ENCODE measurements at places on chromosomes 6 and 20.

DNA sequence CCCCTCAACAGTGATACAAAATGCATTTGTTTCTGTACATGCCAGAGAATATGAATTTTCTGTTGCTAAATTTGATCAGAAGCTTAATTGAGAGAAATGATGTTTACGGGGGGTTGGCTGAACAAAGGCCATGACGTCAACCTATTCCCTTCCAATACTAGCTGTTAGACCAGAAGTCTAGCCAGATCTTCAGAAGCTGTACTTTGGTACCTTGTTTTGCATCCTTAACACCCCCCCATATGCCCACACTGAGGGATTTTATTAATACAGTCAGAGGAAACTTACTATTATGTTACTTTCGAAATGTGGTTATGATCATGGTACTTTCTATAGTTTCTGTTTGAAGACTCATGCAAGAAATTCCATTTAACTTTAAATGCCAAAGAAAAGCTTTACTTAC lies 3.1 kb downstream of the NCOA7 start:
- no peaks in the 10 kb centered on the region for H3K27me3 ChIP-seq
- H3K4me1 ChIP-seq = peaks cover 34% of the 10 kb centered on the region
- no peaks in the 10 kb centered on the region for H3K36me3 ChIP-seq
- DNase-seq = no peak
- H3K4me3 ChIP-seq = no peak overlapping the region
- no peak overlapping the region for H3K27ac ChIP-seq

DNA sequence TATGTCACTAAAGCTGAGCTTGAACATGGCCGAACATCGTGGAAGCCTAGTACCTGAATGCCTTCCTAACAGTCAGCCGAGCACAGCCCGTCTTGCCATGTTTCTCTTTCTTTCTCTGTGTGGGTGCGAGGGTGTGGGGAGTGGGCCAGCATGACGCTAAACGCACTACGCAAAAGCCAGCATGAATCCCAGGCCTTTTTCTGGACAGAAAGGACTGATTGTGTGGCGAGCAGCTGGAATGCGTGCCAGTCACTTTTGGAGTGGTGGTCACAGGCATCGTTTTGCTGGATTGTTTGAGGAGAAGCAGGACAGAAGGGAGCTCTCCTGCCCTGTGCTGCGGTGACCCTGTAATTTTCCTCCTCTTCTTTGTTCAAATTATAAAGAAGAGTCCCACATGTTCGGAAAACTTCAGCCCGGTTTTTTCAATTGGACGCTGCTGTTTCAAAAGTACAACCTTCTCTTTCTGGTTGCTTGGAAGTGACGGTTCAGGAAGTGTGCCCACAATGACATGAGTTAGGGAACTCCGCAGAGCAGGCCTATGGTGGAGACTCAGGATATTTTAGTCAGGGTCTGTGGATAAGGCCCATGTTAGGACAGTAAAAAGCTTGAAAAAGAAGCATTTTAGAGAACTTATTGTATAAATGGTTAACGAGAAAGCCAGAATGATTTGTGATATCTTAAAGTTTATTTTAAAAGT lies 54.3 kb downstream of the PDE7B start:
- no peak overlapping the region for H3K27ac ChIP-seq
- H3K27me3 ChIP-seq = no peaks in the 10 kb centered on the region
- no peaks in the 10 kb centered on the region for H3K36me3 ChIP-seq
- DNase-seq = no peak
- no peaks in the 10 kb centered on the region for H3K4me1 ChIP-seq

DNA sequence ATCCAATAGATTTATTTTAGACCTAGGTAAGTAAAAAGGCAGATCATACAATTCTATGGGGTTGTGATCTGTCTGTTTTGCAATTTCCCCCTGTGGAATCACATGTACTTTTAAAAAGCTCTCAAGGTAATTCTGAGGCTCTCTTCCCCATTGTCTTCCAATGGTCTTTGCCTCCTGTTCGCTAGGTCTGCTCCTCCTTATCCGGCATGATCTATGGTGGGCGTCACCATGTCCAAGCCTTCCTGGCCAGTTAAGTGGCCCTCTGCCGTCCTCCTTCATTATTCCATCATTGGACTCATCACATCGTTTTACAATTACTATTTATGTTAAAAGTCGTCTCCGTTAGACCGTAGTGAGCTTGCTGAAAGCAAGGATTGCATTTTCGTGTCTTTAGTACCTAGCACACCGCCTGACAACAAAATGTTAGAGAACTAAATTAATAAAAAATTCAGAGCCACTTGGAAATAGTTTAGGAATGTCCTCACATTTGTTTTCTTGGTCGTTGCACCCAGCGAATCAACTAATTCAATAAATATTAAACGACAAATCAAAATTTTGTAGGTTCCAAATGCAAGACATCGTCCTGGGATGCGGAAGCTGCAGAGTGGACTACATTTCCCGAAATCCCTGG lies 2.2 kb upstream of the STXBP5 start:
- H3K4me1 ChIP-seq = no peaks in the 10 kb centered on the region
- peak overlapping the region; percentile 72 for H3K4me3 ChIP-seq
- H3K27ac ChIP-seq = no peak overlapping the region
- H3K27me3 ChIP-seq = no peaks in the 10 kb centered on the region
- DNase-seq = no peak

DNA sequence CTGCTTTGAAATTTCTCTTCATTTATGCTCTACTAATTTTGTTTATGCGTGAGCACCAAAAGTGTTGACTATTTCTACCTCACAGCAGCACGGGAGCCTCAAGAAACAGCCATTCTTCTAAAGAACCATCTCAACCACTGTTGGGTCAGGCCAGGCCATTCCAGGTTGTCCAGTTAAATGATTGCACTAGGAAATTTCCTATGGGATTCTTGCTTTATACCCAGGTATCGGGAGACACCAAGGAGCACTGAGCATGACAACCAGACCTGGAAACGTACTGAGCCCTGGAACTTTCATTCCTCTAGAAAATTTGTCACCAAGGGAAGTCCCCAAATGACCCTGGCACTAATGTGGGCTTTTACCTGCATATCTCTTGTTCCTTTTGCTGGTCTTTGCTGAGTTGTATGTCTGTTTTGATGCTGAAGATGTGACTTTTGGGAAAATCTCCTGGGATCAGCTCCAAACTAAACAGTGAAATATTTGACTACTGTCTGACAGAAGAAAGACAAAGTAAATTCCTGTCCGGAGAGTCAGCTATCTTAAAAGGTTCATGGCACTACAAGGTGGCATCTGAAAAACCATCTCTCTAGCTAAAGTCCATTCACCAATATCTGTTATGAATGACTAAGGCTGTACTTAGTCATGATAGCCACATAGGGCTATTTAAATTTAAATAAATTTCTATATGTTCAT lies 70.5 kb downstream of the SNAP25 start:
- DNase-seq = no peak
- no peaks in the 10 kb centered on the region for H3K36me3 ChIP-seq
- no peak overlapping the region for H3K27ac ChIP-seq
- H3K4me1 ChIP-seq = no peaks in the 10 kb centered on the region

DNA sequence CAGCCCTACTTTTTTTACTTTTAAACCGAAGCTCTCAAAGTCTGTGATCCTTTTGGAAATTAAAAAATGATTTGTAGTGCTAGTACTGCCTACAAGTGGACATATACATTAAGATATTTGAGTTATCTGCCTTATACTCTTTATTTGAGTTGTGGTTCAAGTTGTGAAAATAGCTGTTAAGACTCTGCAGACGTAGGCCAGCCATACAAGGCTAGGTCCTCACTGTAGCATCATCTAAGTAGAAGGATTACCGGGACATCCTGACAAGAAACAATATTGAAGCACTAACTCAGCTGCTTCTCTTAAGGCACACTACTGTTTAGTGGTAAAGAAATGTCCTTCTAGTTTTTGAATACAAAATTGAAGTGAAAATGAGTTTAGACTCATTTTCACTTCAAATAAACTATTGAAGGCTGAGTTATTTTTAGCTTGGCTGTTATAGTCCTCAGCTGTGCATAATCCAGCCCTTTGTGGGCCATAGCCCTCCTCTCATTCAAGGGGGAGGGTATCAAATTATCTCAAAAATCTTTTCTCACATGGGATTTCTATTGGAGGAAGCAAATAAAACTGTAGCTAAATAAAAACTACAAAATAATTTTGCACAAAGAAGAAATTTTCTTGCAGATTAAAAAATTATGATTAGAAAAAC lies 68.1 kb downstream of the JAG1 start:
- no peaks in the 10 kb centered on the region for H3K36me3 ChIP-seq
- no peak for DNase-seq
- no peak overlapping the region for H3K4me3 ChIP-seq
- no peak overlapping the region for H3K27ac ChIP-seq
- no peaks in the 10 kb centered on the region for H3K27me3 ChIP-seq

DNA sequence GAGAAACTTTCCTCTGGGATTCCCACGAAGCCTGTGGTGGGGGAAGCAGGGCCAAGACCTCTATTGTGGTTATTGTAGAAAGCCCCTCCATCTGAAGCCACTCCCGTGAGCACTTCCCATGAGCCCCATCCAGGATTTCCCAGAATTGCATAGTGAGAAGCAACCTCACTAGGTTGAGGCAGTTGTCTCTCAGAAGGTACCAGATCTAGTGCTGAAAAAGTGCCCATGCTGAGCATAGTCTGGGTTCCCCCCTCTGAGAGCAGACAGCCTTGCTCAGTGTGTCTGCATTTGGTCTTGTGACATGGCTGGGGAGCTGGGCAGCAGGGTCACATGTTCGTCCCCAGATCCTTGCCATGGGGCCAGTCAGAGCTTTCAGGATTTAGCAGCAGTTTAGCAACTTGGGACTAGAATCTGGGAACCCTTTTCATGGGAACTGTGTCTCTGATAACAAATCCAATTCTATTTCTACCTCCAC lies 38.6 kb downstream of the SLC9A8 start:
- H3K4me3 ChIP-seq = no peak overlapping the region
- no peaks in the 10 kb centered on the region for H3K36me3 ChIP-seq
- H3K27ac ChIP-seq = no peak overlapping the region

- no peak overlapping the region for H3K27ac ChIP-seq
- no peak for DNase-seq
- H3K27me3 ChIP-seq = no peaks in the 10 kb centered on the region
- H3K36me3 ChIP-seq = no peaks in the 10 kb centered on the region
Observed at GRCh38 chr6:35019171-35019570, 122.0 kb downstream of the TCP11 start.

- DNase-seq = no peak
- H3K4me1 ChIP-seq = no peaks in the 10 kb centered on the region
- H3K36me3 ChIP-seq = no peaks in the 10 kb centered on the region
- no peaks in the 10 kb centered on the region for H3K27me3 ChIP-seq
Observed at GRCh38 chr6:51094271-51094670, 275.6 kb downstream of the TFAP2B start.

DNA sequence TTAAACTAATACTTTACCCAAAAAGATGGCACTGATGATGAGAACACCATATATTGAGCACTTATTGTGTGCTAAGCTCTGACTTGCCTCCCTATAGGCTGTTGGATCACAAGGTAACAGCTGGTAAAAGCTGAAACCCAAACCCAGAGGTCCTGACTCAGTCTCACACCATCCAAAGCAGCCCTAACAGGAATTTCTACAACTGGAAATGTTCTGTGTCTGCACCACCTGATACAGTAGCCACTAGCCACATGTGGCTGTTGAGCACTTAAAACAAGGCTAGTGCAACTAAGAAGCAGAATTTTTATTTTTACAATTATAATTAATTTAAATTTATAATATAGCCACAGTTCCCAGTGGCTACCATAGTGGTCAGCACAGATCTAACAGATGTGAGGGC lies 15.6 kb upstream of the MATN4 start:
- H3K27me3 ChIP-seq = no peaks in the 10 kb centered on the region
- H3K4me1 ChIP-seq = peaks cover 5% of the 10 kb centered on the region
- no peaks in the 10 kb centered on the region for H3K36me3 ChIP-seq
- no peak for DNase-seq

- no peak overlapping the region for H3K4me3 ChIP-seq
- H3K27ac ChIP-seq = peak overlapping the region; percentile 55
- peaks cover 51% of the 10 kb centered on the region for H3K4me1 ChIP-seq
Observed at GRCh38 chr20:31560746-31561598, 44.1 kb upstream of the ID1 start.

- no peaks in the 10 kb centered on the region for H3K36me3 ChIP-seq
- H3K27ac ChIP-seq = no peak overlapping the region
- no peaks in the 10 kb centered on the region for H3K4me1 ChIP-seq
- DNase-seq = no peak
Observed at GRCh38 chr6:128417698-128418097, 102.7 kb downstream of the PTPRK start.

- H3K36me3 ChIP-seq = no peaks in the 10 kb centered on the region
- DNase-seq = no peak
- no peaks in the 10 kb centered on the region for H3K4me1 ChIP-seq
- no peak overlapping the region for H3K27ac ChIP-seq
- no peak overlapping the region for H3K4me3 ChIP-seq
Observed at GRCh38 chr20:3014662-3015061, 28.8 kb upstream of the GNRH2 start.

DNA sequence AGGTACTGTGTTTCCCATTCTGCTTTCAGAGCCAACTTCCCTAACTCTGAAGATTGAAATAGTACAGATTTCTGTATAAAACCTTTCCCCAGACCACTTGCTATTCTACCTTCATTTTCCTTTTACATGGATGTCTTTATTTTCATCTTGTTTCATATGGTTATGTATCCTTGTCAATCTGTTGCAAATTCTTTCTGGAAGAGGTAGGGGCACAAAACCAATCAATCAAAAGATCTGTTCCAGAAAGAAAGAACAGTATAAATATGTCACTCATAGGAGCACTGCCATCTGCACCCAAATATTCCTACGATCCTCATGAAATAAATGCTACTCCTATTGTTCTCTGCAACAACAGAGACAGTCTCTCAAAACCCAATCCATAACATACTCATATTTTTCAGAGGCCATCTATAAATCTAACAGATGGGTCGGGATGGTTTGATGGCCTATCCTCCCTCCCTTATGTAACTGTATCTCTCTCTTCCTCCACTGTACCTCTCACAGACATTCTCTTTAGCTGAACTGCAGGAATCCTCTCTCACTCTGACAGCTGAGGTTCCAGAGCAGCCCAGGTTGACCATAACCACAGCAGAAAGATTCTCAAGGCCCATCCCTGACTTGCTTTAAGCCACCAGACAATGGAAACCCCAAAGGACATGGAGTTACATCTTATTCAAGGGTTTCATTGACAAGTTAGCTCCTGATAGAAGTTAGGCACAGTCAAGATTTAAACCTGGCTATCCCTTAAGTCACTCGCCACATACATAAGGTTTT lies 112.8 kb downstream of the ZMYND8 start:
- no peak for DNase-seq
- no peak overlapping the region for H3K27ac ChIP-seq
- no peak overlapping the region for H3K4me3 ChIP-seq
- H3K36me3 ChIP-seq = peaks cover 25% of the 10 kb centered on the region

GRCh38 chr6:7311176-7311575 lies 1.8 kb downstream of the SSR1 start:
- H3K27ac ChIP-seq = no peak overlapping the region
- peaks cover 7% of the 10 kb centered on the region for H3K36me3 ChIP-seq
- H3K4me1 ChIP-seq = peaks cover 15% of the 10 kb centered on the region
- peak overlapping the region; percentile 97 for H3K4me3 ChIP-seq
- no peaks in the 10 kb centered on the region for H3K27me3 ChIP-seq

GRCh38 chr6:52843605-52844004 lies 3.0 kb upstream of the GSTA5 start:
- H3K4me1 ChIP-seq = no peaks in the 10 kb centered on the region
- no peak for DNase-seq
- no peak overlapping the region for H3K4me3 ChIP-seq
- no peaks in the 10 kb centered on the region for H3K27me3 ChIP-seq
- no peak overlapping the region for H3K27ac ChIP-seq
- H3K36me3 ChIP-seq = no peaks in the 10 kb centered on the region
